ENCODE measurements at places on chromosomes 16 and 17.

DNA sequence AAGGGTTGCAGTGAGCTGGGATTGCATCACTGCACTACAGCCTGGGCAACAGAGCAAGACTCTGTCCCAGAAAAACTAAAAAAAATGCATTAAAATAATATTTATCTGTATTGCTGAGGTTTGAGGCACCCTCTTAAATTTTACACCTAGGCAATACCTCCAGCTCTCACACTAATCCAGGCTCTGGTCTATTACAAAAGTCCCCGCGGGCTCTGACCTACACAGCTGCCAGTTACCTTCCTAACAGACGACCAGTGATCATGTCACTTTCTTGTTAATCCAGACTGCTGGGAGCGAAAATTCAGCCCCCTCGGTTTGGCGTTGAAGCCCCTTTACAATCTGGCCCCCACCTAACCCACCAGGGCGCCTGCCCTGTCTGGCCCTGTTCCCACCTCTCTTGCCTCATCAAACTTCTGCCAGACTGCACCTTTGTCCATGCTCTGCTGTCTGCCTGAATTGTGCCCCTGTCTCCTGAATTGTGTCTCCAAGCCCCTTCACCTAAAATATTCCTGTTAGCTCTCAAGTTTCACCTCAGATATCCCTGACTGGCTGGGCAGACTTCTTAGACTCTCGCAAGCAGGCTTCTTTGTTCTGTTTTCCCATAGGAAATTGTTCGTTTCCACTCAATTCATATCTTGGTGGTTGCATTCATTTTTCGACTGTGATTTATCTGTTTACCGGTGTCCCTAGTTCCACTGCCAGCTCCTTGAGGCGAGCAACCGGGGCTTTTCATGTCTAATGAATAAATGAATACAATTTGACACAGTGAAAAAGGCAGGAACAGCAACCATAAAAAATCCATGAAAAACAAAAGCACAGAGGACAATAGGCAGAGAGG is 65.9 kb downstream of the PITPNC1 start:
- DNase-seq, result no peak

DNA sequence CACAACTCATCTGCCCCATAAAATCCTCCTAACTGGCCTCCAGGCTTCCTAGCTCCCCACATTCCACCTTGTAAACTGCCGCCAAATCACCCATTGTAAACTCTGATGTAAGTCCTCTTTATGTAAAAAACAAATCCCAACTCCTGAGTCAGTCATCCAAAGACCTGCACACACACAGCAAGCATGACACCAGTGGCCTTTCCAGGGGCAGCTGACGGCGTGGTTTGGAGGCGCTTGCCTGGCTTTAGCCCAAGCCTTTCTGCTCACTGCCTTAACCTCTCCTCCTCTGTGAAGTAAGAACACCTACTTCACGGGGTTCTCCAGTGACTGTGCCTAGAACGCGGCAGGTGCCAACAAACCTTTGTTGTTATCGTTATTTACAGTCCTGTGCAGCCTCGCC is 14.0 kb downstream of the UBE2O start:
- no peak for DNase-seq

GRCh38 chr16:50169555-50170096 is 16.5 kb downstream of the TENT4B start:
- DNase-seq, result no peak

GRCh38 chr17:48634493-48635208 is 8.5 kb upstream of the HOXB9 start:
- DNase-seq, result no peak

- peak; percentile 60 for DNase-seq
These were observed 7.6 kb downstream of the ZFPM1 start for GRCh38 chr16:88460496-88461330.

DNA sequence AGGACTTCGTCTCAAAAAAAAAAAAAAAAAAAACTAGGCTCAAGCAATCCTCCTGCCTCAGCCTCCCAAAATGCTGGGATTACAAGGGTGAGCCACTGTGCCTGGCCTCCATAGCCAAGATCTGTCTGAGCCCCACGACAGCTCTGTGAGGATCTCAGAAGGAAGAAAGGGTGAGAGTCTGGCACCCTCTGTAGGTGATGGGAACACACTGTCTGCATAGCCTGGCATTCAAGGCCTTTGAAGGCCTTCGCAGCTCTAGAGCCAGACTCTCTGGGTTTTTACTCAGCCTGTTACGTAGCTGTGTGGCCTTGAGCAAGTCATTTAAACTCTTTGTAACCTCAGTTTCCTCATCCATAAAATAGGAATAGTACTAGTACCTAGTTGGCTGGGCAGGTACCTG is 6.3 kb upstream of the XPO6 start:
- DNase-seq, result peak; percentile 85

DNA sequence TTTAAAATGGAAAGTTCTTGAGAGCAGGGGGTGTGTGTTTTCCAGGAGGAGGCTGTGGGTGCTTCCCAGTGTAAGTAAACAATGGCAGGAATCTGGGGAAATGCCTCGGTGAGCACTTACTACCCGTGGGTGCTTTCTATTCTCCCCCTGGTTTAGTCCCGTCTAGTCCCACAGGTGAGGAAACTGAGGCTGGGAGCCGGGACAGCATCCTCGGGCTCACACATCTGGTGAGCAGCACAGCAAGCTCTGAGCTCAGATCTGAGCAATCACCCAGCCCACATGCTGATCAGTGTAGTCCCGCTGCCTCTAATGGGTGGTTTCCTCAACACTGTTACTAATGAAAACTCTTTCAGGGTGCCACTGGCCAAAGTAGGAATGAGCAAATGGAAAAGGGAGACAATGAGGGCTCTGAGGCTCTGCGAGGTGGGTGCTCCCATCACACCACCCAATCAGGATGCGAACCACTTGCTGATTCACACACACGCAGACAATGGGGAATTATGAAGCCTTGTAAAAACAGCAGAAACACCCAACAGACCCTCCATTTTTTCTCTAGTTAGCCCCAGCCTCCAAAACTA is 202.6 kb downstream of the PARN start:
- no peak for DNase-seq

DNA sequence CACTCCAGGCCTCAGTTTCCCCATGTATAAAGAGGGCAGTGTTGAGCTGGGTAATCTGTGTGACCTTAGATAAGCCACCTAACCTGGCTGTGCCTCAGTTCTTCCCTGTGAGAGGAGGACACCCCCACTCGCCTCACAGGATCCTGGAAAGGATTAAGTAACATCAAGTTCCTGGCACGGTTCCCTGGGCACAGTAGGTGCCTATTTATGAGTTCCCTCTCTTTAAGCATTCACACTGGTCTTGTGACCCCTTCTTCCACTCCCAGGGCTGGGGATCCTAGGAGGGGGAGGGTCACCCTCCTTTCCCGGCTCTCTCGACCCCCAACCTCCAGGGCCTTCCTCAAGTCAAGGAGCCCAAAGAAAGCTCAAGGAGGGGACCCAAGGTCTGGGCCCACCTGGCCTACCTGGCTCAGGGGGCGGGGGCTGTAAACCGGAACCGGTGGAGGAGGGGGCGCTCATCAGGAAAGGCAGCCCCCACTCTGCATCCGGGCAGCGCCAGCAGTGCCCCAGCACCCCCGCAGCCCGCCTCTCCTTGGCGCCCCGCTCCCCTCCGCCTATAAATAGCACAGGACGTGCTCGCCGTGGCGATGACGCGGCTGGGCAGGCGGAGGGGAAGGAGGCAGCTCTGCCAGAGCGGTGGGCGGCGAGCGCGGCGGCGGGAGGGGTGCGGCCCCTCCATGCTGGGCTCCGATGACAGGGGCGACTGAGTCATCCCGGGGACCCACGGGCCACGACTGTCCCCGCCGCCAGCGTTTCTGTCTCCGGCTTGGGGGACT is 9.4 kb downstream of the RPL19 start:
- DNase-seq, result peak; percentile 35

DNA sequence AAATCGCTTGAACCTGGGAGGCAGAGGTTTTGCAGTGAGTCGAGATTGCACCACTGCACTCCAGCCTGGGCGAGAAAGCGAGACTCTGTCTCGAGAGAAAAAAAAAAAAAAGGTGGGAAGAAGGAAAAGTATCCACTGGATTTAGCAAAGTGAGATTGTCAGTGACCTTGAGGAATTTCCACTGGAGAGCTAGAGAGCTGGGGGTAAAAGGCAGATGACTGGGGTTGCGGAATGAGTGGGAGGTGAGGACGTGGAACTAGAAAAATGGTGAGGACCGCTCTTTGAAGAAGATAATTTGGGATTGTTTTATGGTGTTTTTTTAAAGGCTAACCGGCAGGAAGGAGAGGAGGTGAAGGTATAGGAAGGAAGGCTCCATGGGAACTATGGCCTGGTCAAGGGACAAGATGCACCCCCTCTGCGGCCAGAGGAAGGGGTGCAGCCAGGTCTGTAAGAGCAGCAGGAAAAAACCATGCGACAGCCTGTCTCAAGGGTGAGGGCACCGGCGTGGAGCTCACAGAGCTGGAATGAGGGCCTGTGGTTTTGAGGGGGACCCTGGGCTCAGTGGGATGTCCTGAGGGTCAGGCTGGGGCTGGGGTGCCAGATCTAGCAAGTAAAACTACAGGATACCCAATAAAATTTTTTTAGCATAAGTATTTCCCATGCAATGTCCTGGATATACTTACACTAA is 694 bp upstream of the MLST8 start:
- no peak for DNase-seq

DNA sequence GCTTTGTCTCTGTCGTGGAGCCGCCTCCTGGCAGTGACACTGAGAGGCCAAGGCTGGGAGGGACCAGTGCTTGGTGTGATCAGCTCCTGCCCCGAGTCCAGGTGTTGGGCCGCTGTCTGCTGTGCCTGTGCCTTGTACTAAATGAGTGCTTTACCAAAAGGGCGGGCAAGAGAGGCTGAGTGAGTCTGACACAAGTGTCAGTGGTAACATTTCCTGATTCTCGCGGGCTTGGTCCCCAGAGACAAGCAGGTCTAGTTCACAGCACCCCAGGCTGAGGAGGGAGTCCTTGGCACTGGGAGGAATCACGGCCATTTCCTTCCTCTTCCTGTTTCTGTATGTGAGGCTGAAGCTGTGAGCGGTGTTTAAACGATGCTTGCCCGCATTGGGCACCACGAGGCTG is 30.2 kb downstream of the PLD6 start:
- no peak for DNase-seq

DNA sequence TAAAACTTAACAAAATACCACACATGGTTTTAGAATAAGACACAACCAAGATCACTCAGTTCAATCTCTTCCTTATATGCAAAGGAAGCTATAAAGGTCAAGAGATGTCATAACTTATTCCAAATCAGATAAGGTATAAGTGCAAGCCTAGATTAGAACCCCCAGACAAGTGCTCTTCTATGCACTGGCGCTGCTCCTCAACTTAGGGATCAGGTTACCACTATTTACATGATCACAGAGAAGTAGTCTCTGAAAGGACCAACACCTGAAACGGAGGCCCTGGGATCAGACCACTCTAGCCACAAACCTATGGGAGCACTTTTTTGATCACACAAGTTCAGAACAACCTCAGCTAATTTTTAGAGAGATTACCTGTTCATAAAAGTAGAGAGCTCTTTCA is 16.6 kb downstream of the COPS3 start:
- no peak for DNase-seq

- no peak for DNase-seq
These were observed 2.6 kb upstream of the RASD1 start for GRCh38 chr17:17498606-17499301.

- no peak for DNase-seq
These were observed 6.3 kb downstream of the OSBPL7 start for GRCh38 chr17:47815106-47815918.

DNA sequence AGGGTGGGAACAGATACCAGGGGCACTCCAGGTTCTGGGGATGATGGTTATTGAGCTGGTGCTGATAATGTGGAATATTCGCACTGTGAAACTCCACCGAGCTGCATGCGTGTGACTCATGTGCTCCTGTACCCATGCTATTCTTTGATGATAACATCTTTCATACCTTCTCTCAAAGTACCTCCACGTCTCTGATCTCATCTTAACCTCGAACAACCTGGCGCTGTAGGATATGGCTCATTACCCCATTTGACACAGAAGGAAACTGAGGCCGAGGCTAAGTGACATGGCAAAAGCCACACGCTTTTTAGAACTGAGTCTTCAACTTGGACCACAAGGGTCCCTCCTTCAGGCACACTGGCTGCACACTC is 30.2 kb upstream of the MRPS23 start:
- DNase-seq, result no peak

DNA sequence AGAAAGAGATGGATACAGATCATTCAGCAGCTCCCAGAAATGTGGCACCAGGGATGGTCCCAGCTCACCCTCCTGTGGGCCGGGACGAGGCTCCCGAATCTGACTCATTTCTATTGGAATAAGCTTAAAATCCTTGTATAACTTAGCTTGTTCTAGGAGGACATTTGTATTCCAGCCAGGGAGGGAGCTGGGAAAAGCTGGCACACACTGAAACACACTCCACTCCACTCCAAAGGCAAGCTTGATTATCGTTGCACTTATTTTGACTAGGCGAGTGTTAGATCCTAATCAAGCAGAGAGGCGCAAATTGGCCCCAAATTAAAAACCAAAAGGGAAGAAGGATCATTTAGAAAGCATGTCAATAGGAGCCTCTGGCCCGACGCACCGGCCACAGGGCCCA is 339.5 kb downstream of the HS3ST4 start:
- no peak for DNase-seq

All from hematopoietic multipotent progenitor cell treated with erythropoietin and hydrocortisone succinate and interleukin-3 and kit ligand, for 6 days (in vitro differentiated cells).